G401 (cell line): ENCODE measurements at places on chromosomes 4 and X. TPM values are rescaled to one million over a fixed set of nuclear protein-coding genes. Genes with fewer than 3 reads are reported as not detected.

DNA sequence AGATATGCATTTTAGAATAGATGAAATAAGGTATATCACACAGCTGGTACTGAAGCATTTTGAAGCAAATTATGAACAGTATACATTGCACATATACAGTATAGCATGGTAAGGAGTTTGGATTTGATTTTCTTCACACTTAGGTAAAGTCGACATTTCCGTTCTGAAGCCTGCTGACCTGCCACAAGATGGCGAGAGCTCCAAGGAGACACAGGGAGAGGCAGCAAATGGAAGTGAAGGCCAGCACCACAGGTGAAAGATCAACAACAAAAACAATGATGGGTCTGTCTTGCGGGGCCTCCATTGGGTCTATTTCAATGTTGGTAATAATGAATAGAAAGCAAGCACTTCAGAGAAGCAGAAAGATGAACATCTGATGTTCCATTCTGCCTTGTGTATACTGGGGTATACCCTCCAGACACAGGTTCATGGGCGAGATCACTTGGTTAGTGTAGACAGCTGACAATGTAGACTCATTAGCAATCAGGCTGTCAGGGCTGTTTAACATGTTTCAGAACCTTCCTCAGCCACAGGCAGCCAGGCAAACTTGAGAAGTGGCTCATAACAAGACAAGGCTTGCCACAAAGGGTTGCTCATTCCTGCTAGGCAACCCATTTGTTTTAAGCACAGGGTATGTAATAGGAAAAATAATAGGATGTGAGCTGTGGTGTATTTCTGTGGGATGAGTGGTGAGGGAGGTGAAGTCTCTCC, 21.4 kb upstream of the NOX1 start:
- DNase-seq = peak; percentile 21

The CCDC160 gene
- total RNA-seq = 14.5 and 19.8 TPM in 2 replicates

The PF4V1 gene
- total RNA-seq = not detected in 2 replicates

DNA sequence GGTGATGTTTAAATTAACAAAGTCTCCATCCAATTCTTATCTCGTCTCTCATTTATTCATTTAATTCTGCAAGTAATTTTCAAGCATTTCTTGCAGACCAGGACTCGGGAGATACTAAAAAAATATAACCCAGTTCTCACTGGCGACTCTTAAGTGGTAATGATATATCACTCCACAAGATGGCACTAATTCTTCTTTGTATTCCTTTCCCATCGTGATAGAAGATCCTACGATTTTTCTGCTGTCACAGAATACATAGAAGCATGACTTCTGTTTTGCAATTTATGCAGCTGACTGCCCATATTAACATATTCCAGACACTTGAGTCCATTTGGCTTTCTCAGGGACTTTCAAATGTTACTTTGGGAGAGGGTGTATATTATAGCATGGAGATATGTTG, 64.0 kb upstream of the FGF13 start:
- peak; percentile 6 for DNase-seq

DNA sequence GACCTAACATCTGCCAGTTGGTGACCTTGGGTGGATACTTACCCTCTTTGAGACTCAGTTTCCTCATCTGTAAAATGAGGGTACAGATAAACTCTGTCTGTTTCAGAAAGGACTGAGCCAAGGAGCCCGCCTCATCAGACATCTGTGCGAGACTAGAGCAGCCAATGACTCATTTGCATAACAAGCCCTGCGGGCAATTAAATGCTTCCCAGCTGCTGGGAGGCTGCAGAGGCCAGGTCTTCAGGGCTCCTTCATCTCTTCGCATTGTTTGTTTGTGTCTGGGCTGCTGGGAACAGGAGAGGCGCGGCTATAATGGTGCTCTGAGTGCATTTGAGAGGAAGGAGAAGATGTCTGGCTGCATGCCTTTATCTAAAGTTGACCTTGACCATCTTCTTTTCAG, 85.0 kb downstream of the ADRA2C start:
- no peak for DNase-seq

The GPR119 gene
- total RNA-seq = not detected in 2 replicates

GRCh38 chr4:23058165-23058776, 365.5 kb downstream of the GBA3 start:
- DNase-seq = no peak

The TCEAL2 gene
- not detected in 2 replicates for total RNA-seq

DNA sequence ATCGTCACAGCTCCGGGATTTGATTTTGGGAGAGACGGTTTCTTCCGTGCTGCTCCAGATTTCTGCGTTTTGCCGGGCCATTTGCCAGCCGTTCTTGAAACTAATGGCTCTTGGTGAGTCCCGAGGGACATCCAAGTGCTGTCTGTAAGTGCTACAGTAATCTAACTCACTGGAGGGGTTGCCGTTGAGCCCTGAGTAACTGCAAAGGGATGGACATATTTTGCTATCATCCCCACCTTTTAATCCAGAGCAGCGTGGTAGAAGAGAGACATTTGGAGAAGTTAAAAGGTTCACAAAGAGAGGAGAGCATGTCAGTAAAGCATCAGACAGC, 88.9 kb upstream of the PDLIM3 start:
- no peak for DNase-seq

The CFAP99 gene
- 1.5 TPM in 1 of 2 replicates, not detected in the other for total RNA-seq
